HS-5 (cell line): ENCODE measurements at places on chromosomes 3 and 15.
A peak's percentile ranks its signal among the peaks of the same experiment; 100 is the strongest.

DNA sequence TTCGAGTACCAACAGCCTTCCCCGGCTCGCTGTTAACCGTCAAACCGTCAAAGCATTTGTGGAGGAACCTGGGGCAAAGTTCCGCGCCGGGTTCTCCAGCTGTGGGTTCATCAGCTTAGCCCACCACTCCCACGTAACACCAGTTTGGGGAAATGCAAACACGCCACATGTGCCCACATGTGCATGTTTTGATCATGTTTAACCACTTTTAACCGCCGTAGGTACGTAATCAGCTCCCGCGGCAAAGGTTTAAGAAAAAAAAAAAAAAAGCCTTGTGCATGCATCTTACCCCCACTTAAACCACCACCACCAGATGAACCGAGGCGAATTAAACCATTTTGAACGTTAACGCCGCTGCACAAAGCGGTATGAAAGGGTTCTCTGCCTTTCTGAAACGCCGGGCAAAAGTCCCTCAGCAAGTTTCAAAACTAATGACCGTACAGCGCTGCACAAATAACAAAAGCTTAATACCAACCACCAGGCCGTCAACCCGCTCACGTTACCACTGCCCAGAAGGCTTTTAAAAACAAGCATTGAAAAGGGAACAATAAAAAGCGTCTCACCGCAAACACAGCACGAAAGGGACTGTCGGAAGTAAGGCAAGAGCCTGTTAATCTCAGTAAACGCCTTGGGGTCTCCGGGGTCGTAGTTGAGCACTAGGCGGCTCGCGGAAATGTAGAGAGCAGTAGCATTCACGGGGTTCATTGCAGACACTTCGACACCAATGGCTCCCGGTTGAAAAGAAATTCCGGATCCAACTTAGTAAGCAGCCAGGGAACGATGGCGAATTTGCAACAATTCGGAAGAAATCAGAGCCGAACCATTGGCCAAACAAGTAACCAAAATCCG is 1.5 kb downstream of the MSL2 start:
- DNase-seq, result no peak

DNA sequence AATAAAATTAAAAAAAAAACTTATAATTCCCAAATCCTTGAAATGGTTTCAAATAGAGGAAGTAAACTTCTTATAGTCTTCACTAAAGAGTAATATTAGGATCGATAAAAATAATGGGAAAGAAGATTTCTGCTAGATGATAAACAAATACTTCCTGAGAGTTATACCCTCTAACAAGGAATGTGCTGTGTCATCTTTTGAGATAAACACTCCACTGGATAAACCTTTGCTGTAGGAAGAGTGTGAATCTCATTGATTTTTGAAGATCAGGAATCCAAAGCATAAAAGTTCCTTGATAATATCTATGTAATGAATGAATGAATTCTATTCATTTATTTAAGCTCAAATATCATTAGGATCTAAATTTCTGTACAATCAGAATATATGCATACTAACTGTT is 161.0 kb upstream of the GBE1 start:
- DNase-seq, result no peak

- no peak for DNase-seq
Observed at GRCh38 chr15:39799552-39800011, 16.9 kb upstream of the FSIP1 start.

GRCh38 chr15:77035584-77035983 is 35.3 kb downstream of the TSPAN3 start:
- no peak for DNase-seq

DNA sequence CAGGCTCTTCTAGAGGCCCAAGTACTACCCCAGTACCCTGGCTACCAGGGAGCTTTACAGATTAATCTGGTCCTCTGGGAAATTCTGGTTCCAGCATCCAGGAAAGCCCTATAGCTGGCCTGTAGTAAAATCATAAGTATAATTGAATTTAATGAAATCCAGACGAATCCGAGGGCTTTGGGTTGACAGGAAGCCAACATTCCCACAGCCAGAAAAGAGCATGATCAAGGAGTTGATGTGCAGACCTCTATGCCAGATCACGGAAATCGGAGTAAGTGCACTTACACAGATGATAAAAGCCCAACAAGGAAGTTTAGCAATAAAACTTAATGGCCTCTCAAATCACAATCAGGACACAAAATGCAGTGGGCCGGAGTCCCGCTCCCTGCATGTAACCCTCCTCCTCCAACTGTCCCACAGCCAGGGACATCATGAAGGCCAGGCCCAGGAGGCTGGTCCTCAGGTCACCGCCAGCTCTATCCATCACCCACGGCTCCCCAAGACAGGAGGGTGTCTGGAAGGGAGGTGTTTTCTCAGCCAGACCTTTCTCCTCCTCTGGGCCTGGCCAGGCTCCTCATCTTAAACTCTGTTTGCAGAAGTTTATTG is 62.8 kb upstream of the SEC22A start:
- no peak for DNase-seq

DNA sequence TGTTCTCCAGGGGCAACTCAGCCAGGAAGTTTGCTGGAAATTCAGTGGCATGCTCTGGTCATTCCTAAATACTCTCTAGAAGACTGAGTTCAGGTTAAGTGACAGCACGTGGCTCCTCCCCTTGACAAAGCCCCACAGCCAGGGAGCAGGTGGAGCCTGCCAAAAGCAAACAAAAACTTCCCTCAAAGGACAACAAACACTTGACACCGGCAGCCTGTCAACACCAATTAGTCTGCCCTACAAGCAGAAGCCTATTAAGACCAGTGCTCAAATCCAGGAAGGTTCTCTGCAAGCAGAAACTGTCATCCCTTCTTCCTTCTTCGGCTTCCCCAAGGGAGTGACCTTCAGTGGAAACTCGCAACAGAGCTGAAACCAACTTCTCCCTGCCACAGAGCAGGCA is 5.0 kb downstream of the MEX3B start:
- DNase-seq, result no peak

- no peak for DNase-seq
Observed at GRCh38 chr3:170056710-170057454, 19.1 kb downstream of the GPR160 start.

DNA sequence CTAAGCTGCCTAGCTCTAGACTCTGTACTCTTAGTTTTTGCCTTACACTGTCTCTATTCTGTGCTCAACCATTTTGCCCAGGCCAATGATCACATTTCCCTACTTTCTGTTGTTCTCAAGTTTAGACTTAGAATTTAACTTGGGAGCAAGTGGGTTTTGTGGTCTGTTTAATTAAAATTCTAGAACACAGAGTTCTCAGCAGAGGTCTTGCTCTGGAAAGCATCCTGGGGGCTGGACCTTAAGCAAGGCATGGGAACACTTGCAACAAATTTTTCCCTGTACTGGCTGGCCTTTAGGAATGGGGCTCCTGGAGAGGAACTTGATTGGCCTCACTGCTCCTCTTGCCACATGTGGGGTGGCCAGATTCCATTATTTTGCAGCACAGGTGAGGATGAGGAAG is 236.3 kb upstream of the LRTM1 start:
- DNase-seq, result no peak

DNA sequence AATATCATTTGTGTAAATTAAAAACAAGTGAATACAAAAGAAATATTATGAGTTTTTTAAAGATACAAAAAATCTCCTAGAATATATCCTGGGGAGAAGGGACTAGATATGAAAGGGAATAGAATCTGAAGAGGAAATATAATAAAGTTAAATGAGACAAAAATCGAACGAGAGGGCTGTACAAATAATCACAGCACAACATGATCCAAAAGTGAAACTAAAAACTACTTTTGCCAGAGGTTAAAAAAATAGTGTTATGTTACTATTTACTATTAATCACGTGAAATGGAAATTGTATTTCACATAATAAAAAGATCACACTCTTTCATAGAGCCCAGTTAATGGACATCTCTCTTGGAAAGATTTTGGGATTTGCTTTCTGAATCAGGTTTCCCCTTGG is 28.6 kb downstream of the CGGBP1 start:
- no peak for DNase-seq

DNA sequence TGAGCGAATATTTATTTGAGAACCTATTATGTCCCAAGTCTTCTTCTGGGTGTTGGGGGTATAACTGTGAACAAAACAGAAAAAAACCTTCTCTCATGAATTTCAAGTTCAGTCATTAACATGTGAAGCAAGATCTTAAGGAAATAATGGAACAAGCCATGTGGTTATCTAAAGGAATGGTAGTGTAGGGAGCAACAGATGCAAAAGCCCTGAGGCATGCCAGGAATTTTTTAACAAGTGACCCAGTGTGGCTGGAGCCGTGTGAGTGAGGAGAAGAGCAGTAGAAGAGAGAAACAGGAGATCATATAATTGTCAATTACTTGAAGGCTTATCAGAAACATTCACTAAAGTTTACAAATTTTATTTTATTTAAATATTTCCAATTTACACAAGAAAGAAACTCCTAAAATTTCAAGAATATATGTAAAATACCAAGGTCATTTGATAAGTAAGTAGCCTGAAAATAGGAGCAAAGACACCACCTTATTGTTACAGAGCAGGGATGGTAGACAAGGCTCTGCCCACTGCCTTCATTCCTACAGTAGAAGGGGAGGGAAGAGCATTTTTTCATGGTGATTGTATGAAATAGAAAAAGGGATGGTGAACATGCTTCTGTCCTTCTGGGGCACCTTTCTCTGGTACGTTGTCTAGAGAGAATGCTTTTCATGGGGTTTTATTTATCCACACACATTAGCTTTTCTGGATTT is 345.1 kb downstream of the PLOD2 start:
- no peak for DNase-seq

GRCh38 chr3:163916596-163917560 is 1161.4 kb downstream of the SI start:
- DNase-seq, result peak; percentile 16

- no peak for DNase-seq
Observed at GRCh38 chr15:70516408-70517193, 246.8 kb downstream of the UACA start.

DNA sequence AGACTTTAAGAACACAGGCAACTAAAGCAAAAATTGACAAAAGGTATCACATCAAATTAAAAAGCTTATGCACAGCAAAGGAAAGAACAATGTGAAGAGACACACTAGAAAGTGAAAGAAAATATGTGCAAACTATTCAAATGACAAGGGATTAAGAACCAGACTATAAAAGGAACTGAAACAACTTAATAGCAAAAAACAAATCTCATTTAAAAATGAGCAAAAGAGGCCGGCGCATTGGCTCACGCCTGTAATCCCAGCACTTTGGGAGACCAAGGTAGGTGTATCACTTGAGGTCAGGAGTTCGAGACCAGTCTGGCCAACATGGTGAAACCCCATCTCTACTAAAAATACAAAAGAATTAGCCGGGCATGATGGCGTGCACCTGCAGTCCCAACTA is 14.4 kb downstream of the NGLY1 start:
- no peak for DNase-seq

- DNase-seq, result no peak
Observed at GRCh38 chr15:71526060-71526820, 284.1 kb upstream of the NR2E3 start.

GRCh38 chr3:191432162-191432561 is 28.8 kb upstream of the PYDC2 start:
- DNase-seq, result no peak

DNA sequence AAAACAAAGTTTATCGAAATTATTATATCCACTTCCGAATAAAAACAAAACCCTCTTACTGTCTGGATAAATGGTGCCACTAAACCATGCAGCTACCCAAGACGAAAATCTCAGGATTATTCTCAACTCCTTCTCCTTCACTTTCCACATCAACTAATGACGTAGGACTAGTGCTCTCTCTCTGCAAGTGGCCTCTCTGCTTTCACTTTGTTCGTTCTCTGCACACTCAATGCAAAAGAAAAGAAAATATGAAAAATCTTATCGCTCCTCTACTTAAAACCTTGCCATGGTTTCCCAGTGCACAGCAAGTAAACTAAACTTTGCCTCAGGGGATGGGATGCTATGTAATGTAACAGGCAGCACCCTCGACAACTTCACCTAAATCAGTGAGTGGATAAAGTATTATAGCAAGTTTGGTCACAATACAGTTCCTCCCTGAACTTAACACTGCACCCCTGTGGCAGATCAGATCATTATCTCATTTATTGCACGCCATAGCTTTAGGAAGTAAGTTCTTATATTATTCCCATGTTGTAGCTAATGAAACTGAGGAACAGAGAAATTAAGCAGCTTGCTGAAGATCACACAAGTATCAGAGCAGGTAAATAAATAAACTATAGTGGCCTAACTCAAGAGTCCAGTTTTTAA is 262.7 kb upstream of the GADL1 start:
- DNase-seq, result no peak

- no peak for DNase-seq
Observed at GRCh38 chr15:93072411-93073394, 16.3 kb downstream of the RGMA start.

DNA sequence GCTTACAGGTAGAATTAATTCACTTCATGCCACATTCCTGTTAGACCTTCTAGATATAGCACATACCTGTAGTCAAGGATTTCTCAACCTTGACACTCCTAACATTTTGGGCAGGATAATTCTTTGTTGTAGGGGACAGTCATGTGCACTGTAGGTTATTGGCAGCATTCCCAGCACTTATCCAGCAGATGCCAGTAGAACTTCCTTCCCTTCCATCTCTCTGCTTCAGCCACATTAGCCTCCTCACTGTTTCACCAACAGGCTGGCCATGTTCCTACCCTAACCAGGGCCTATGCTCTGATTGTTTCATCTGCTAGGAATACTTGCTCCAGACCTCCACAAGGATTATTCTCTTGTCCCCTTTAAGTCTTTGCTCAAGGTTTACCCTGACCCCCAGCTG is 68.0 kb upstream of the STAC start:
- DNase-seq, result no peak

DNA sequence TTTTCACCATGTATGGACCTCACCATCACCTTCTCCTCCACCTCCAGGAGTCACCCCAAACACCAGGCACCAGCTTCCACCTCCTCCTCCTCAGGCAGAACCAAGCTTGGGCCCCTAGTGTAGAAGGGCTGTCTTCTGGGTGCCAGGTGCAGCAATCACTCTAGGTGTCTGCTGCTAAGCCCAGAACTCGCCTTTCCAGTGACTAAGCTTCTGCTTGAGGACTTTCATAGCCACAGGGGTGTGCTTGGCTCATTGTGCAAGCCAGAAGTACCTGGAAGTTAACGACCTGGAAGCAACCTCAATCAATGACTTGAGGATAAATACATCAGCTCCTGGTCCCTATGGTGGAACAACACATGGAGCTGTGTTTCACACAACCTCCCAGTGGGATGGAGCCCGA is 49.8 kb upstream of the PXYLP1 start:
- no peak for DNase-seq

- peak; percentile 18 for DNase-seq
Observed at GRCh38 chr3:188434594-188434993, 280.6 kb downstream of the LPP start.

- DNase-seq, result peak; percentile 95
Observed at GRCh38 chr15:88918738-88919137, 5.6 kb upstream of the MFGE8 start.

GRCh38 chr3:188529228-188529627 is 375.3 kb downstream of the LPP start:
- DNase-seq, result no peak

DNA sequence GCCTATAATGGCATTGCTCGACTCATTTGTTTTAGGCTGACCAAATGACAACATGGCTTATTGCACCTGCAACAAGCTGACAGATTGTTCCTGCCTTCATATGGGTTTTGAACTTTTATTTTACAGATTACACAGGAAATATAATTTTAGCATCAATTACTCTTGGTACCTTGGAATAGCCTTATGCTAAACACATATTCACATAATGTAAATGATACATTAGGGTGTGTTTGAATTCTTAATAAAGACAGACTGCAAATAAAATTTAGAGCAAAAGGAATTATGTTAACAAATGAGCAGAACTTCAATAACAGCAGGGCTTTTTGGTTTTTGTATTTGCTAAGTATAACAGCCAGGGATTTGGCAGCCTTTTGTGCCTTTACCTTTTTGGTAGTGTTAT is 51.9 kb upstream of the TMC3 start:
- no peak for DNase-seq

- DNase-seq, result no peak
Observed at GRCh38 chr3:12175844-12176453, 17.2 kb upstream of the TIMP4 start.
